Activated naive CD4-positive, alpha-beta T cell treated with anti-CD3 and anti-CD28 coated beads, Interleukin-2, amount 10 ng/mL, durations not matched to agents 7 days and 5 days (primary cell): ENCODE measurements at places on chromosomes 13 and 19.

DNA sequence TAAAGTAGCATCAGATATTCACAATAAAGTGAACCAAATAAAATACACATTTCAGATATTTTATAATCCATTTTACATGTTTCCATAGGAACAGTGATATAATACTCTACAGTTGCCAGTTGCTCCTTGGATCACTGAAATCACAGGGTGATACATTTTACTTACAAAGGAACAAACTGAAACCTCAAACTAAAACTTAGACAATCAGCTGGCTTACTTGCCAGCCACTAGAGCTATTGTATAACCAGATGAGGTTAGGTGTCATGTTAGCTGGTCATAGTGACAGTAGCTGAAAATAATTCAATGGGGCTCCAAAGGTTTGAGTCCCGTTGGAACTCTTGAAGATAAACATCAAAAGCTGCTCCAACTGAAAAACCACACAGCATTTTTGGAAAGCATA lies 274.6 kb downstream of the ITGBL1 start:
- no peak for DNase-seq

DNA sequence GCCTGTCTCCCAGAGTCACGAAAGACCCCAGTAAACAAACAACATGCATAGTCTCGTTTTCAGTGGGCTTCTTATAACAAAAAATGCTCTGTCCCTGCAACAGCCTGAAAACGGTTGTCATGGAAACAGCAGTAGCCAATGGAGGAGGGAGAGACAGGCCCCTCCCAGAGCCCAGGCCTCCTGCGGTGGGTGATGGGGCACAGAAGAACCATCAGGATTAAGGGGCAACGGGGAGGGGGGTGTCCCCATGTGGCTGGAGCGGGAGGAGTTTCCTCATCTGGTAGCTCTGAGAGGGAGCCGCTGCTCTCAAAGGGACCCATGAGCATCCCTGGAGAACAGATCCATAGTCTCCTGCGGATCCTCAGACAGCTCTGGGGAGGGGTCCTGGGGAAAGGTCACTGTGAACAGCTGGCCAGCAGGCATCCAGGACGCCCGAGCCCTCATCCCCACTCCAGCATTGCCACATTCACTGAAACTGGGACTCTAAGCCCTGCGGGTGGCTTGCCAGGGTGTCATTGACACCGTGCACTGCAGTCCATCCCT lies 37.5 kb upstream of the PNMA8B start:
- no peak for DNase-seq

DNA sequence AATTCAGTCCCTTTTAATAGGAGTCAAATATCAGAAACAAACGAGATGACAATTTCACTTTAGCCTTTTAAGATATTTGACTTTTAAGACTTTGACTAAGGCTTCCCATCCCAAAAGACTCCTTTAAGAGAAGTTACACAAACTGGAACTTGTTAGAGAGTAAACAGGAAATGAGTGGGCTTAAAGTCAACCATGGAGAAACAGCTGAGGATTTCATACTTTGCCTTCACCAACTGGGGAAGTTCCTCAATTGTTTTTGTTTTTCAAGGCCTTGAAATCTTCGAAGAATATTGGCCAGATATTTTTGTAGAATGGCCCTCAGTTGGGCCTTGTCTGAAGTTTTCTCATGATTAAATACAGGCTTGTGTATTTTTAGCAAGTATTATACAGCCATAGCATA lies 227.3 kb downstream of the POU4F1 start:
- no peak for DNase-seq

DNA sequence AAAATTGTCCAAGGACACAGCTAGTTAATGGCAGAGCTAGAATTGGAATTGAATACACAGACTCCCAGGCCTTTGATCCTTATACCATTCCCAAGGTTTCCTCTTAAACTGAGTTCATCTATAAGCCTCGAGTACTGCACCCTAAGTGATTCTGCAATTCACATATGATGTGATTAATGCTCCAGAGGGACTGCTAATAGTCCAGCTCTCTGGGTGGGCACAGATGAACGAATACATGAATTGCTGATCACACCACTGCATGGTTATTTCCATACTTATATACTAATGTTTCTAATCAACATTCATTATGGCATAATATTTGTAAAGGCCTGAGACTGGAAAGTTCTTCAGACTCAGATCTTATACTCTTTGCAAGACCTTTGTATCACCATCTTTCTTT lies 101.8 kb downstream of the NUFIP1 start:
- no peak for DNase-seq

GRCh38 chr19:19534556-19535265 lies 3.4 kb upstream of the CILP2 start:
- DNase-seq, result no peak

DNA sequence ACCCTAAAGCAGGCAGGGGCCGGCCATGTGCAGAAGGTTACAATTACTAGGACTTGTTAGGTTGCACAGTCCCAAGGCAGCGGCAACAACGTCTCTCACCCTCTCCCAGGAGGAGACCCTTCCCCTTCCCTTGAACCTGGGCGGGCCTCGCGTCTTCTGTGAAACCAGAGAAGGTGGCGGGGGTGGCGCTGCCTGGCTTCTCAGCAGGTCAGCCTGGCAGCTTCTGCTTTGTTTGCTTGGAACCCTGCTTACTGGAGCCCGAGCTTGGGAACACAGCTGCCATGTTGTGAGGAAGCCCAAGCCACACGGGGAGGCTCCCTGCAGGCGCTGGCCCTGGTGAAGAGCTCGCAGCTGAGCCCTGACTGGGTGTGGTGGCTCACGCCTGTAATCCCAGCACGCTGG lies 15.5 kb downstream of the MKNK2 start:
- DNase-seq, result no peak

DNA sequence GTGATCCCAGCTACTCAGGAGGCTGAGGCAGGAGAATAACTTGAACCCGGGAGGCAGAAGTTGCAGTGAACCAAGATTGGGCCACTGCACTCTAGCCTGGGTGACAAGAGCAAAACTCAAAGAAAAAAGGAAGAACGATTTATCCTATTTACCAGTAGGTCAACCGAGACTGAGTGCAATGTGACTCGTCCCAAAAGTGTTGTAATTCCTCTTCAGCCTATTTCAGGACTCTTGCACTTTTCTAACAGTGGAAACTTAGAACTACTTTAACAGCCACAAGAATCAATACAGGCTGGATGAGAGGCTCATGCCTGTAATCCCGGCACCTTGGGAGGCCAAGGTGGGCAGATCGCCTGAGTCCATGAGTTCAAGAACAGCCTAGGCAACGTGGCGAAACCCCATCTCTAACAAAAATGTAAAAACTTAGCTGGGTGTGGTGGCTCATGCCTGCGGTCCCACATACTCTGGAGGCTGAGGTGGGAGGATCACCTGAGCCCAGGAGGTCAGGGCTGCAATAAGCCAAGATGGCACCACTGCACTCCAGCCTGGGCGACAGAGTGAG lies 4.3 kb upstream of the NR1H2 start:
- no peak for DNase-seq

GRCh38 chr13:35449821-35450220 lies 26.7 kb downstream of the MAB21L1 start:
- no peak for DNase-seq
